ENCODE measurements at places on chromosomes 2 and 18. TPM values are rescaled to one million over a fixed set of nuclear protein-coding genes. Genes with fewer than 3 reads are reported as not detected.
A peak's percentile ranks its signal among the peaks of the same experiment; 100 is the strongest.

Gene SMIM21
- total RNA-seq: not detected

GRCh38 chr2:96258166-96259022 lies 7.4 kb downstream of the TMEM127 start:
- no peak for DNase-seq

Gene COBLL1
- total RNA-seq: not detected

- DNase-seq: peak; percentile 68
These were observed 799.7 kb upstream of the ACVR2A start for GRCh38 chr2:147045113-147045512.

Gene IL1RL1
- 0.26 TPM for total RNA-seq

Gene LCT
- total RNA-seq: 0.16 TPM

Gene SKOR2
- total RNA-seq: 0.21 TPM

Gene MYL12B
- 301 TPM for total RNA-seq

DNA sequence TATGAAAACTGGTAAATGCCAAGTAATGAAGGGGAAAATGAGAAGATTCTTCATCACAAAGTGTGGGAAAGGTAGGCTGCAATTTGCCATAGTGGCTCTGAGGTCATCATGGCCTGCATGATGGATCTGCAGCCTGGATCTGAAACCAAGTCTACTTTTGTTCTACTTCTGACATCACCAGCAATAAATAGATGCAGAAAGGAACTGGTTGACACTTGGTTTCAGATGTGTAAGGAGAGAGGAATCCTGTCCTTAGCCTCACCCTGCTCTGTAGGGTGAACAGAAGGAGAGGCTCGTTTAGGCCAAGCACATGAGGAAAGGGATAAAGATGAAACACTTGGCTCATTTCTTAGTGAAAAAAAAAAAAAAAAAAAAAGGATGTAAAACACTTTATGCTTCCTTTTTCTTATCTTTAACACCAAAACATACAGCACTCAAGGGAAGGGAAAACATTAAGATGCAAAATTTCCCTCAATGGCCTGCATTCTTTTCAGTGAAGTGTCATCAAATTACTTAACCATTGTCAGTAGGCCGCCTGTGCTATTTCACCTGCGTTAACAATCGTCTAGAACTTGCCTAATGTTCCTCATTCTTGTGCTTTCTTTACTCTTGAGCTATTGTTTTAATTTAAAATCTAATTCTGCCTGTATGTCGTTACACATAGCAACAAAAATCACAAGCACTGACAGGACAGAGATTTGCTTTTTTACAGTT lies 3.9 kb downstream of the NEB start:
- DNase-seq: no peak

GRCh38 chr18:54881229-54881768 lies 53.0 kb downstream of the RAB27B start:
- DNase-seq: no peak

- peak; percentile 80 for DNase-seq
These were observed 56.8 kb downstream of the BIN1 start for GRCh38 chr2:127049927-127050802.

GRCh38 chr2:16623564-16624435 lies 41.8 kb downstream of the CYRIA start:
- no peak for DNase-seq

All from activated CD4-positive, alpha-beta T cell treated with anti-CD3 and anti-CD28 coated beads for 36 hours (primary cell).